GM23248 (cell line): ENCODE measurements at places on chromosomes 6 and 20. TPM values are rescaled to one million over a fixed set of nuclear protein-coding genes. Genes with fewer than 3 reads are reported as not detected.

The WFDC11 gene
- not detected in 2 replicates for total RNA-seq

The B3GALT4 gene
- 2.6 and 2.7 TPM in 2 replicates for total RNA-seq

GRCh38 chr6:44226368-44227147, 3.2 kb downstream of the SLC29A1 start:
- H3K27me3 ChIP-seq: no peaks in the 10 kb centered on the region
- H3K27ac ChIP-seq: no peak overlapping the region
- no peaks in the 10 kb centered on the region for H3K36me3 ChIP-seq
- peaks cover 23% of the 10 kb centered on the region for H3K4me1 ChIP-seq
- no peak for DNase-seq
- no peak overlapping the region for H3K4me3 ChIP-seq

DNA sequence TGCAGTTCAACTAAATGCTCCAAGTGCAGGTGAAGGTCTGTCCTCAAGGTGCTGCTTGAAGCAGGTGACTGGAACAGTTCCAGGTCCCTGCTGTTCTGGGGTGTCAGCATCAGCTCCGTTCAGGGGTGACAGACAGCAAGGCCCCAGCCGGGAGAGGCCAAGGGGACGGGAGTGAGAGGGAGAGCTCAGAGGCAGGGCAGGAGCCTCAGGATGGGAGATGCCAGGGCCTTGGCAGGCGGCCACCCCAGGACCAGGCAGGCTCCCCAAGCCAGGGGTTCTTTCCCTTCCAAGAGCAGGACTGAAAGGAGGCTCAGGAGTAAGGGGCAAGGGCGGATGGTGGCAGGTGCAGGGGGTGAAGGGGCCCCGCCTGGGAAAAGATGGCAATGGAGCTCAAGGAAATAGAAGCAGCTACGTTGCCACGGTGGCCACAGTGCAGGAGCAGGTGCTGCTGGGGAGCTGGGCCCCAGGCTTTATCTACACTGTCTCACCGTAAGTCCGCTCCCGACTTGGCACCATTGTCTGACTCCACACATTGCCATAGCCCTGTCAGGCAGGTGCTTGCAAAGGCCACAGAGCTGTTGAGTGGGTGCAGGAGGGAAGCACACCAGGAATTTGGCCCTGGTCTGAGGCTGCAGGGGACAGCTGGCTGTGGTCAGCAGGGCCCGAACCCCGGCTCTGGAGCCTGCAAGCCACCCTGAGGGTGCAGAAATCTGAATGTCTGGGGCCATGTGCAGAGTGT, 43.1 kb downstream of the ERMARD start:
- no peak for DNase-seq
- no peaks in the 10 kb centered on the region; the same call in 1 of the 2 replicates for H3K4me1 ChIP-seq
- no peak overlapping the region for H3K27ac ChIP-seq
- H3K27me3 ChIP-seq: no peaks in the 10 kb centered on the region
- H3K4me3 ChIP-seq: no peak overlapping the region

The FITM2 gene
- 8.9 and 9.9 TPM in 2 replicates for total RNA-seq
